ENCODE measurements at places on chromosomes 1 and 21. TPM values are rescaled to one million over a fixed set of nuclear protein-coding genes. Genes with fewer than 3 reads are reported as not detected.

- no peak for DNase-seq
Observed at GRCh38 chr1:30693366-30693765, 30.0 kb downstream of the MATN1 start.

GRCh38 chr1:157154940-157155514 is 16.8 kb upstream of the ETV3 start:
- DNase-seq = no peak

DNA sequence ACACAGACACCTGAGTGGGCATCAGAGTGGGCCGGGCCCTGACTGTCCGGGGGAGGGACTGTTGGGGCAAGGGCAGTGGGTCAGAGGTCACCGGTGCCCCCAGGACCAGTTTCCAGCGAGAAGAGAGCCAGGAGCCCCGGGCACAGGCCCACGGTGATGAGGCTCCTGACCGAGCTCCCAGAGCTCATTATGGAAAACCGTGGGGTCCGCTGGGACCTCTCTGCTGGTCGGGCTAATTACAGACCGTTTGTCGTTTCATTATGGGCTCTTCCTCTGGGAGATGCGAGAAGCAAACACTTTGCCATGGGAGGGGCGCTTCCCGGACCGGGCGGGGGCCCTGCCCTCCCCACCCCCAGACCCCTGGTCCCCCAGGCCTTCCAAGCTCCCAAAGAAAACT is 12.0 kb upstream of the TTLL10 start:
- DNase-seq = no peak

DNA sequence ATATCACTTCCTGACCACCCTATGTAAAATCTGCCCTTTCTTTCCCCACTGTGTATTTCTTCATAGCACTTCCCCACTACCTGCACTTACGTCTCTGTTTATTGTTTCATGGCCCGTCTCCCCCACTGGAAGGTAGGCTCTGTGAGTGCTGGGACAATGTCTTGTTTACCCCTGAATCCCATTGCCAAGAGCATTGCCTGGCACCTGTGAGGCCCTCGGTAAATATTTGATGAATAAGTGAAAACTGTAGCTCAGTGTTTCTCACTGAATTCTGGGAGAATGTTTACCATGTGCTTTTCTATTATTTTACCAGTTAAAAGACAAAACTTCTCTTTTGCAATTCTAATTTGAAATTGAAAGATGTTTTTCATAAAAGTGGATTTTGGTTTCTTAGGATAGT is 11.8 kb downstream of the NFASC start:
- DNase-seq = no peak

DNA sequence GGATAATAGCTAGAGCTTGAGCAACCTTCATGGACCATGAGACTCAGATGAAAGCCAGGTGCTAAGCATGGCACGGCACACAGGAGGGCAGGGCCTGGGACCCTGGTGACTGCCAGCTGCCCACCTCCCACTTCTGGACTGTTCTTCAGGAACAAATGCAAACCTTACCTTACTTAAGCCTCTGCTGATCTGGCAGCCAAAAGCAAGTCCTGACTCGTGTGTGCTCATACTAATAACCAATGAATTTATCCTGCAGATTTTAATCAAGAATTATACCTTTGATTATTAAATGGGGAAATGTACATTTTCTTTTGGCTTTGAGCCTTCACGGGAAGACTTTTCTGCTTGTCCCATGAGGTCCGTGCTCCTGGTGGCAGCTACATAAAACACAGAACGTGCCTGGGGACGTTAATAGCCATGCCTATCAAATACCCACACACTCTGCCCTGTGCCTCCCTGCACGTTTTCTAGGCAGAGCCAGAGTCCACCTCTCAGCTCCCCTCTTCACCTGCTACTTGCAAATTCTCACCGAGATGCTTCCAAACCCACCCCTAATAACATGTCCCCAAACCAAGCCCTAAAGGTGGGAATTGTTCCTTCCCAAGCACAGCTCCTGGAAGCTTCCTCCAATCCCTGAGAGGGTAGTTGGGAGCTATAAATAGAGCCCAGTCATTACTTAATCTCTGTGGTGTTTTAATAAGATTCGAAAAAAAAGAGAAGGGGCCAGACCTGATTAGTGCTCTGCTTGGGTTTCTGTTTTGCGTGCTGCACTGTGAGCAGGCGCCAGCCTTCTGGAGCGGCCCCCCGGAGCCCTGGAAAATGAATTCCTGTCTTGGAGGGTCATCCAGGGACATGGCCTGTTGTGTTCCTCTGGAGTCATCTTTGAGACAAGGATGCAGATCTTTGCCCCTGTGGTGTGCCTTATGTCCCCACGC is 33.5 kb downstream of the SLC1A7 start:
- DNase-seq = peak; percentile 67

DNA sequence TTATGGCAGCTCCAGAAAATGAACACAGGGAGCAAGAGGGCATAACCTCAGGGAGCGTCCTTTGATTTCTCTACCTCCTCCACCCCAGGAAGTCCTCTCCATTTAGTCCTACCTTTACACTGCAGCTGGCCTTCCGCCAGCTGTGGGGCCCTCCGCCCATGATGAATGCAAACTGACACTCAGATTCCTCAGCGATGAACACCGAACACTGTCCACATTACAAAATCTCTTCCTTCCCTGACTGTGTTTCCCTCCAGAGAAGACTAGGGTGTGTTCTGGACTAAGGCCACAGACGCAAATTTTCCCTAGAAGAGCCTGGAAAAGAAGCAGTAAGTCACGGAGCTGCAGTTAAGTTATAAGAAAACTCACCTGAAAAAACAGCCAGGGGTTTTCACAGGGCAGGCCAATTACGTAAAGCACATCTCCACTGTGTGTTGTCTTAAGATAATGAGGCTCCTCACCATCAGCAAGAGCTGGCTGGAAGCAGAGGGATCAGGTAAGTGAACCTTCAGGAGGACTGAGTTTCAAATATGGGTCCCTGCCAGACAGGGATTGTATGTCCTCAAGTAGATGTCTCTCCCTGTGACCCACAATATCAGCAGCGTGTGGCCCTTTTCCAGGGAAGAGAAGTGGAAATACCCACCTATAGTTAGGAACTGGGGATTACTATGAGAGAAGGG is 46.3 kb upstream of the ATP1B1 start:
- DNase-seq = no peak

GRCh38 chr1:160658162-160658813 is 11.4 kb upstream of the SLAMF1 start:
- no peak for DNase-seq

DNA sequence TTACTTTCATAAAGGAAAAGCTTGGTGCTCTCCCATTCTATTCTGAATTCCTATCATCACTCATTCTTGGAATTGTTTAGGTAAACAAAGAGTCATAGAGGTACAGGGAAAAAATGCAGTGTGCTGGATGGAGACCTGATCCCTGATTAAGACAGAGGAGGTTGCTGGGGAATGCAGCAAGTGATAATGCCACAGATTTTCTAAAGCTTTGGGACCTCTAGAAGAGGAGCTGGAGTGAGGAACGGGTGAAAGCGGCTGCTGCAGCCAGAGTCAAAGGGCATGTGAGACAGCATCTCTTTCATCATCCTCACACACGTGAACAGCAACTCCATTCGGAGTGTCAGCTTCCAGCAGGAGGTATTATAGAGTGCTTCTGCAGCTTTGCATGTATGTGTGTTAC is 54.9 kb upstream of the DIPK1A start:
- DNase-seq = peak; percentile 28

- no peak for DNase-seq
Observed at GRCh38 chr1:116510361-116510760, 60.5 kb downstream of the CD58 start.

DNA sequence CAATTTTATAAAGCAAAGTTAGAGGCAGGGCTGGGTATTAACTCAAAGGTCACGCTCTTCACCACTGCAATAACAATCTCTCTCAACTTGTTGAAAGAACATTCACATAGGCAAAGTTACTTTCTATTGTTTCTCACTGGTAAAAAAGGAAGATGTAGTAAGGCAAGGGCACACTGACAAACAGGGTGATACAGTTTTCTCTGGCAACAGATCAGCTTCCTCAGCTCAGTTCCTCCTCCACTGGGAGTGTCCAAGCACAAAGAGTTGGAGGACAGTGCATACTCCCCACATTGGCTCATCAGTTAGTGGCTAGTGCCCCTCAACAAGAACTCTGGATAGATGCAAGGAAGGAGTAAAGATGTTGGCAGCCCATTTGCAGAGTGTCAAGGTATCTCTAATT is 3.7 kb downstream of the PLPPR4 start:
- DNase-seq = no peak

SYF2 gene
- 28.5 TPM for total RNA-seq

RNU1-1 gene
- total RNA-seq = 1,356 TPM

Data from astrocyte (in vitro differentiated cells and primary cell).